ENCODE measurements at places on chromosomes 2 and 18. TPM values are rescaled to one million over a fixed set of nuclear protein-coding genes. Genes with fewer than 3 reads are reported as not detected.

Gene SPDYA
- 0.93 TPM for total RNA-seq

Gene ERBB4
- total RNA-seq = not detected

Gene SCYGR6
- not detected for total RNA-seq

Gene UGT1A8
- total RNA-seq = not detected

- no peak for DNase-seq
Measured at GRCh38 chr2:217922101-217923006, 80.4 kb downstream of the TNS1 start.

DNA sequence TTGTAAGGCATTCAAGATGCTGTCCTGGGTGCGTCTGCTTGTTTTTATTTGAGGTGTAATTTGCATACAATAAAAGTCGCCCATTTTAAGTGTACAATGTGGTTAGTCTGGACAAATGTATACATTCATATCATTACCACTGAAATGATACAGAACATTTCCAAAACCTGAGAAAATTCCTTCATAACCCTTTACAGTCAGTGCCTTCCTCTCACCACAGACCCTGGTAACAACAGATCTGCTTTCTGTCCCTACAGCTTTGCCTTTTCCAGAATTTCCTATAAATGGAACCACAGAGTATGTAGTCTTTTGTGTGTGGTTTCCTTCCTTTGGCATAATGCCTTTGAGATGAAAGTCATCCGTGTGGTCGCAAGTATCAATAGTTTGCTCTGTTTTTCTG lies 45.8 kb upstream of the NFU1 start:
- DNase-seq = no peak

DNA sequence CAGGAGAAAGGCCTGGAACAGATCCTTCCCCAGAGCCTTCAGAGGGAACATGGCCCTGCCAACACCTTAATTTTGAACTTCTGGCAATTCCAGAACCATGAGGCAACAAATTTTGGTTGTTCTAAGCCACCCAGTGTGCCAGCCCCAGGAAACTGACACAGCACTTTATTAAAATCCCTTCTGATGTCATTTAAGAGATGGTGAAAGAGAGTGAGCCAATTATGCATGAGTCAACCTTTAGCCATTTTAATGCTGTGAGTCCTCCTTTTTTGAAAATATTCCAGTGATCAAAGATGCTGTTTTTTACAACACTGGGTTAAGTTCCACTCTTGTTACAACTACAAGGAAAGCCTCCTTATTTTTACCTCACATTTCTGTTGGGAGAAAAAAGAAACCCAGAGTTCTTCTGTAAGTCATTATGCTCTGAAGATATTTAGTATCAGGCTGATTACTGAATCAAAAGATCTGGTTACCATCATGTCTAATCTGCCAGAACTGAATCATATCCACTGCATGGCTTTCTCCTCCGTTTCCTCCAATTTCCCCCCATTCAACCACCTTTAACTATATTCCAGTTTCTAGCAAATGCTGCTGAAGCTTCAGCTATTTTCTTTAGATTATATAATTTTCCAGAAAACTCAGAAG lies 235.4 kb downstream of the TXNL1 start:
- DNase-seq = no peak

GRCh38 chr2:56613920-56614319 lies 430.1 kb downstream of the CCDC85A start:
- DNase-seq = no peak

DNA sequence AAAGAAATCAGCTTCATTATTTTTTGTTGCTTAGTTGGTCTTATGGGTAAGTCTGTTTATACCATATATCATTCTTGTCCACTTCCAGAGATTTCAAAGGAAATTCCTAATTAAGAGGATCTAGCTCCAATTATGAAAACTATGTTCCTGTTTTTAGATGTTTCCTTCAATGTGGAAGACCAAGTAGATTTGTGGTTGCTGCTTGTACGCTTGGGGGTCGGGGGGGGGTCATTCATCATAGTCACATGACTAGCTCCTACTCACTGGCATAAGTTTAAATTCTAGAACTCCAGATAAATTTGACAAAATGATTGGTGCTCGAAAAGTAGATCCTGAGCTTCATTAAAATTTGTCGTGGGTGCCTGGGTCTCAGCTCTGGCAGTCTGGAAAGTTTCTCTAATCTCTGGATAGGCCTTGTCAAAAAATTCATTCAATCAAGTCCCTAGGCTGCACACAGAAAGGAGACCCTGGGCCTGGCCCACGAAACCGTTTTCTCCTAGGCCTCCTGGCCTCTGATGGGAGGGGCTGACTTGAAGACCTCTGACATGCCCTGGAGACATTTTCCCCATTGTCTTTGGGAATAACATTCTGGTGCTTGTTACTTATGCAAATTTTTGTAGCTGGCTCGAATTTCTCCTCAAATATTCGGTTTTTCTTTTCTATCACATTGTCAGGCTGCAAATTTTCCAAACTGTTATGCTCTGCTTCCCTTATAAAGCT lies 62.5 kb downstream of the MEP1B start:
- no peak for DNase-seq

GRCh38 chr2:24986372-24986771 lies 14.6 kb upstream of the DNAJC27 start:
- DNase-seq = no peak

- peak; percentile 85 for DNase-seq
Measured at GRCh38 chr2:37635504-37636380, 35.7 kb downstream of the CDC42EP3 start.

DNA sequence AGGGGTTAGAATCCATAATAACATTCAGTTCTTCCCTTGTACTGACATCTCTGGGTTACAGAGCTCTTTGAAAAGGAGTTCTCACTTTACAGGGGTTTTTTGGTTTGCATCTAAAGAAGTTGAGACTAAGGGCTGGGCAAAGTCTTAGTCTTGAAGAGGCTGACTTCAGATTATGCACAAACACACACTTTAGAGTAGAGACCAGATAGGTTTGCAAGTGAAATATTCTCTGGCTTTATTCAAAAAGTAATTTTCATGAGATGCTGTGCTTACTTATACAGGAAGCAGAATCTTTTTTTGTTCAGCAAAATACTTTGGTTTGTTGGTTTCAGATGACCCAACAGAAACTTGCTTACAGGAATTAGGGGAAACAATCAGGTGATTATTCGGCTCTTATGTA lies 410.9 kb upstream of the LRRTM1 start:
- DNase-seq = no peak

Gene KCNJ3
- not detected for total RNA-seq

DNA sequence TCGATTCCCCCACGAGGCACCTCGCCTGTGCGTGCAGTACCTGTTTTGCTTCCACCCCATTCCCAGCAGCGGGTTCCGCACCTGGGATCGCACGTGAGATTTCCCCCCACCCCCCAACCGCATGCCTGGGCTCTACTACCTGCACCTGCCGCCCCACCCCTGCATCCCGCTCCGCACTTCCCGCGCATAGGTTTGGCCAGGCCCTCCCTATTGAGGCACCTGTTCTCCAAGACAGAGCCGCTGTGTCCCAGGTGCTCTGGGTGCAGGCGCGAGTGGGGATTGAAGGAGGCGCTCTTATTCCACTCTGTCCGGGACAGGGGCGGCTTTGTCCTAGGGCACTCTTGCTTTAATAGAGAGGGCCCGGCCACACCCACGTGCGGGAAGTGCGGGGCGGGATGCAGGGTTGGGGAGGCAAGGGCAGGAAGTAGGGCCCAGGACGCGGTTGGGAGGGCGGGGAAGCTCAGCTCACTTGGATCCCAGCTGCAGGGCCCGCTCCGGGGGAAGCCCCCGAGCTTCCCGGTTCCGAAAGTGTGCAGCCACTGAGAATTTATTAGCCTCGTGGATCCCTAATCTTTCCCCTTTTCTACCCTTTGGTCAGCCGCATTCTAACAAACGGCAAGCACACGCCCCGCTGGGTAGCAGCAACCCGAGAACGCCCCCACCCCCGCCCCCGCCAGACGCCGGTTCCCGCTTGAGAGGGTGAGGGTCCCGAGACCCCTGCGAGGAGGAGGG lies 670 bp upstream of the MOCOS start:
- peak; percentile 47 for DNase-seq

- no peak for DNase-seq
Measured at GRCh38 chr18:13280070-13280795, 61.7 kb downstream of the LDLRAD4 start.

- DNase-seq = no peak
Measured at GRCh38 chr2:55309446-55309845, 40.4 kb upstream of the MTIF2 start.

DNA sequence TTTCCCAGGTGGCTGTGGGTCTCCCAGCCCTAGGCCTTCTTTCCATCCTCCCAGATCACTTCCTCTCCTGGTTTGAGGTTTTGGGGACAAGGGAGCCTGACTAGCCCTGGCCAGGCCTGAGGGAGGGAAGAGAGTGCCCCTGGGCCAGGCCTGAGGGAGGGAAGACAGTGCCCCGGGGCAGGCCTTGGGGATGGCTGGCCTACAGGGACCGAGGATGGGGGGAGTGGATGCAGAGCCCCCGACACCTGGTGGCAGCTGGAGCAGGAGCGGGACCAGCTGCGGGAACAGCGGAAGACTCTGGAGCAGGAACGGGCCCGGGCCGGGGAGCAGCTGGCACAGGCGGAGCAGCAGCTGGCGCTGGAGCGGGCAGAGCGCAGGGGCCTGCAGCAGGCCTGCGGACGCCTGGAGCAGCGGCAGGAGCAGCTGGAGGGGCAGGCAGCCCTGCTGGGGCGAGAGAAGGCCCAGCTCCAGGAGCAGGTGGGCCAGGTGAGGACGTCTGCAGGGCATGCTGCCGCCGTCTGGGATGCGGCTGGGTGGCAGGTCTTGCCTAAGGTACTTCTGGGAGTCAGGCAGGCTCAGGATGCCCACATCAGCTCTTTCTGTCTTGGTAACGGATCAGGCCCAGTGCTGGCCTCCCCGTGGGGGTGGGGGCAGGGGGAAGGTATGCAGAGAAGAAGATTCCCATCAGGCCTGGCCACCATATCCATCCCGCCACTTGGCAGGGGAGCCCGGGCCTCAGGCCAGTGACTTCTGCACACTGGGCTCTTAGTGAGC lies 29.2 kb downstream of the CROCC2 start:
- DNase-seq = no peak

GRCh38 chr2:88739985-88740600 lies 48.6 kb downstream of the RPIA start:
- peak; percentile 84 for DNase-seq

GRCh38 chr2:1068822-1069221 lies 118.2 kb downstream of the SNTG2 start:
- DNase-seq = no peak

DNA sequence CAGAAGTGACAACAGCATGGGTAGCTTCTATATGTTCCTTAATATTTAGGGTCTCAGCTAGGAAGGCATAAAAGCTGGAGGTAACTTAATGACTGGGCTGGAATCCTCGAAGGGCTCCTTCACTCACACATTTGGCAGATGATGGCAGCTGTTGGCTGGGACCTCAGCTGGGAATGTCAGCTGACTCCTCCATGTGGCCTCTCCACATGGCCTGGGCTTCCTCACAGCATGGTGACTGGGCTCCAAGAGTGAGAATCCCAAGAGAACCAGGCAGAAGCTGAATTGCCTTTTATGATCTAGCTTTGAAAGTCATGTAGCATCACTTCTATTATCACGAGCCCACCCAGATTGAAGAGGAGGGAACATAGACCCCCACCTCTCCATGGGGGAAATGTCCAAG lies 54.9 kb downstream of the TET3 start:
- DNase-seq = no peak

DNA sequence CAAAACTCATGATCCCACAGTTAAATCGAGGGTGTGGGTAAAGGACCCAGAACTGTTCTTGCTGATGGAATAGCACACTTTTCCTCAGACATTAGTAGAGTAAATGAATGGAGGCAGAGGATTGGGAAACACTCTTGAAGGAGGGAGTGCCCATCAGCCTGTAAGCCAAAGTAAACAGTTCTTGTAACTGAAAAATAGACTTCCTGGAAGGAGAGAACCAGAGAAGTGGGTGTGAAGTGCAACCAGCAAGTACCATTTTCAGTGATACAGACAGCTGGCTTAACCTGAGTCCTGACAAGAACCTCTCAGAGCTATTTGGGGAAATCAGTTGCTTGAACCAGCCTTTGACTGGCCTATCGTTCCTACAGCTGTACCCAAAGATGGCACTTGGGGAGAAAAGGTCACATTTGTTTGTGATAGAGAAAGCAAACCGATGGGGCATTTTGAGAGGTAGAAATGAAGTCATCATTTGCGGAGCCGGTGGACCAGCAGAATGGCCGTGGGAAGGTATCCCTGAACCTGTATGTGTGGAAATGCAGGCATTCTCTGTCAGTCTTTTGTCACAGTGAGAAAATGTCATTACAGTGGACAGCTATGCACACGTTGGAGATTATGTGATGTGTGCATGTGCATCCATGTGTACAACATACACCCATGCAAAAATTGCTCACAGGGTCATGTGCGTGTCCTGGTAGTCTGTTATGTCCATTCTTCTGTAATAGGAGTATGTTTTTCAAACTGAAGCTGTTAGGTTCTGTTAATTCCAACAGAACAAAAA lies 17.8 kb downstream of the CRIM1 start:
- no peak for DNase-seq

DNA sequence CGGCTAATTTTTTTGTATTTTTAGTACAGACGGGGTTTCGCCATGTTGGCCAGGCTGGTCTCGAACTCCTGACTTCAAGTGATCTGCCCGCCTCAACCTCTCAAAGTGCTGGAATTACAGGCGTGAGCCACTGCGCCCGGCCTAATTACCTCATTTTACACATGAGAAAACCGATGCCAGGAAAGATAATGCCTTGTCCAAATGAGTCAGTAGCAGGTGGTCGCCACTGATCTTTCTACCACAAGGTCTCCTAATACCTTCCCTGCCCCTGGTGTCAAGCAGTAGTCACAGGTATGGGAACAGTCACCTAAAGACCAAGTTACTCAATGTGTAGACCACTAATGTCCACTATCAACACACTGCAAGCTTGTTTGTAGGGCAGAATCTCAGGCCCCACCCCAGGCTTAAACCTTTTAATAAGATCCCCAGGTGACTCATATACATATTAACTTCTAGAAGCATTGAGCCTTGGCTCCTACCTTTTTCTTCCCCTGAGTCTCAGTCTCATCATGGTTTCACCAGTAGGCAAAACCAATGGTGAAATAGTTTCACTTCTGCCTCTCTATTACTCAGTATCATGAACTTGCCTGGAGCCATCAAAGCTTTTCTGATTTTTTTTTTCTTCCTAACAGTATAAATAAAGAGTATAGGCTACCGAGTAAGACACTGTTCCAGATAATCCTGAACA lies 6.9 kb upstream of the EPB41L5 start:
- no peak for DNase-seq

- no peak for DNase-seq
Measured at GRCh38 chr18:77052297-77052982, 80.1 kb downstream of the MBP start.

DNA sequence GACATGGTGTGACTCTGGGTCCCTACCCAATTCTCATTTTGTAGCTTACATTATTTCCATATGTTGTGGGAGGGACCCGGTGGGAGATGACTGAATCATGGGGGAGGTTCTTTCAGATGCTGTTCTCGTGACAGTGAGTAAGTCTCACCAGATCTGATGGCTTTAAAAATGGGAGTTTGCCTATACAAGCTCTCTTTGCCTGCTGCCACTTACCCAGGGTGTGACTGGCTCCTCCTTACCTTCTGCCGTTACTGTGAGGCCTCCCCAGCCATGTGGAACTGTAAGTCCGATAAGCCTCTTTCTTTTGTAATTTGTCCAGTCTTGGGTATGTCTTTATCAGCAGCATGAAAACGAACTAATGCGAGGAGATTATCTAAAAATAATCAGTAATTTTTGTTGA lies 1683.2 kb upstream of the SLC39A10 start:
- DNase-seq = no peak

Gene SMC6
- total RNA-seq = 26.3 TPM
